ENCODE measurements at places on chromosomes 3 and 15.
A peak's percentile ranks its signal among the peaks of the same experiment; 100 is the strongest.

GRCh38 chr3:123832692-123833397, 51.3 kb downstream of the MYLK start:
- no peak for DNase-seq

DNA sequence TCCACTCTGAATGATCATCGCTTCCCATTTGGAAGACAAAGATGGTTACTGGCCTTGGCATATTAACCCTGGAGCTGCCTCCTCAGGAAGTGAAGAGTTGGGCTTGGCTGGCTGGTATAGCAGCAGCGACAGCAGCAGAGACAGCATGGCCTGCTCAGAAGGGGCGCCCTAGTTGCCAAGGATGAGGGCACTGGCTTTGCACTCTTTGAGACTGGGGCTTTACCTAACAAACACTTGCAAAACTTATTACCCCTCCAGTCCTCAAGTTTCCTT, 68.5 kb upstream of the RBP1 start:
- DNase-seq: no peak

- DNase-seq: no peak
These were observed 744 bp upstream of the ACKR4 start for GRCh38 chr3:132596326-132596725.

- no peak for DNase-seq
These were observed 91.5 kb downstream of the TBC1D2B start for GRCh38 chr15:77985931-77986480.

DNA sequence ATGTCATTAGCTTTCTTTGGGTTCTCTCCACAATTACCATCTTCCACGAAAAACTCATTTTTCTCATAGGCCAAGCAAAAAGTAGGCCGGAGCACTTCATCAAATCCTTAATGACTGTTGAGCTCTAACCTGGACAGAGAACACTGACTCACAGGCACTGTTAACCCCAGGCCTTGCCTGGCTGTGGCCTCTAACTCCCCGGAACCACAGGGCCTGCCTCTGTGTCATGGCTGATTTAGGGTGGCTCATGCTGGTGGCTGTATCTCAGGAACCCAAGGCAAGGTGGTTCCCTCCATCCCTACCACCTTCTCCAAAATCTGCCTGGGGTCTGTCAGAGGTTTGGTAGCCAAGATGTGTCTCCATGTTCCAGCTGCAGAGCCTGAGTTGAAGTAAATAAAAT, 3.6 kb downstream of the CRTAP start:
- DNase-seq: no peak

GRCh38 chr15:57367556-57367955, 8.7 kb upstream of the CGNL1 start:
- DNase-seq: no peak

GRCh38 chr3:37691213-37691830, 170.4 kb upstream of the CTDSPL start:
- no peak for DNase-seq

DNA sequence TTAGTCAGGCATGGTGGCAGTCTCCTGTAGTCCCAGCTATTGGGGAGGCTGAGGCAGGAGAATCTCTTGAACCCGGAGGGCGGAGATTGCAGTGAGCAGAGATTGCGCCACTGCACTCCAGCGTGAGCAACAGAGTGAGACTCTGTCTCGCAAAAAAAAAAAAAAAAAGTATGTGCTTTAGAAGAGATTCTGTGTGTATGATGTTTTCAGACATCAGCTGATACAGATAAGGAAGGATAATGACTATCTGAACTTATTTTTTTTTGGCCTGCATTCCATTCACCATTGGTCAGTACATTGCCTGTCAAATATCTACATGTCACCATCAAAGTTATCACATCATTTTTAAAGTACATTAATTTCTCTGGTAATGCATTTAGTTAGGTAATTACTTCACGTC, 17.4 kb downstream of the C3orf38 start:
- DNase-seq: no peak

DNA sequence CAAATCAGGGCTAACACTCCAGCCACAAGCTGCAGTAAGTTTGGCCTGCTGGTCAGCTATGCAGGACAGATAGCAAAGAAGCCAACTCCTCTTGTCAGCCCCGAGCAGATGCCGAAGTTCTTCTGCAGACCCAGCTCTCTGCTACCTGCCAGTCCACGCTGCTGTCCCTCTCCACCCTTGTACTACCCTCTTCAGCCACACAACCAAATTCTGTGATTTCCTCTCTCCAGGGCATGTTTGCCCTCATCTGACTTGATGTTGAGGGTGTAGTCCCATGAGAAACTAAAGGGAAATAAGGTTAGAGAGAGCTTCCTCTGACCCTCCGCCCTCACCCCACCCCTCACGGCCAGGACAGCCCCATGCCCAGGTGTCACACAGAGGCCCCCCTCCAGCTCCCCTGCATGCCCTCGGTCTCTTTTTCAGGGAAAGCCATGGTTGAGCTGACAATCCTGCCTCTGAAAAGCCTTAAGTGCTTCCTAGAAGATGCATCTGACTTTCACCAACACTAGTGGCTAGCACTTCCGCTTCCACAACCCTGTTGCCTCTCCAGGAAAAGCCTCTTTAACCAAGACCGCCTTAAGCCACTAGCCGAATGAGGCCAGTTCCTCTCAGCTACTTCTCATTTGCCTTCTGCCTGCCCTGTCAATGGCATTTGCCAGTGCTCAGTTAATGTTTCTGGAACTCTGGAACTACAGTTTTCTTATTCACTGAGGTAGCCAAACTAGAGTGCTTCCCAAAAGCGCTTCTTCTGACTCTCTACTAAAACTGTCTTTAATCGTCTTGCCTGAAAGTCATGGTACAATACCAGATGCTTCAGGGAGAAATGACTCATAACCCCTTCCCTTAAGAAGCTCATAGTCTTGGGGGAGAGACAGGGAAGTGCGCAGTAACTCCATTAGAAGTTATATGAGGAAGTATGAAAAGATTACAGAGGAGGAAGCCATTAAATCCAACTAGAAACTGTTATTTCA, 300.4 kb upstream of the STT3B start:
- no peak for DNase-seq

GRCh38 chr3:37852097-37852496, 9.6 kb upstream of the CTDSPL start:
- peak; percentile 53 for DNase-seq

DNA sequence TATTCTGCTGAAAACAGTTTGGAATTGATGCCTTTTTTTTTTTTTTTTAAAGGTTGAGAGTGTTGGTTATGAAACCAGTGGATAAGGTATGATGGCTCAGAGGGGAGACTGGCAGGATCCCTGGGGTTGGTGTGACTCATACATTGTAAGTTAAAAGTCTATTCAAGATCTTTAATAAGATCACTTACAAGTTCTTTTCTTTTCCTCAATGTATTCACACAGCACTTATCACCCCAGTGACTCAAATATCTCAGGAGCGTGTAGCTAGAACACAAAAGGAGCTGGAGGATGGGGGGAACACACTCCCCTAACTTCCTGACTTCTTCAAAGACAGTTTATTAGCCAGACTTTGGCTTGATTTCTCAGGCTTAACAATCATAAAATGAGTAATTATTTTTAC, 285.3 kb downstream of the SV2B start:
- peak; percentile 8 for DNase-seq

GRCh38 chr15:91884606-91885005, 31.1 kb downstream of the SLCO3A1 start:
- DNase-seq: no peak

- no peak for DNase-seq
These were observed 24.9 kb downstream of the CHAC1 start for GRCh38 chr15:40978141-40978540.

DNA sequence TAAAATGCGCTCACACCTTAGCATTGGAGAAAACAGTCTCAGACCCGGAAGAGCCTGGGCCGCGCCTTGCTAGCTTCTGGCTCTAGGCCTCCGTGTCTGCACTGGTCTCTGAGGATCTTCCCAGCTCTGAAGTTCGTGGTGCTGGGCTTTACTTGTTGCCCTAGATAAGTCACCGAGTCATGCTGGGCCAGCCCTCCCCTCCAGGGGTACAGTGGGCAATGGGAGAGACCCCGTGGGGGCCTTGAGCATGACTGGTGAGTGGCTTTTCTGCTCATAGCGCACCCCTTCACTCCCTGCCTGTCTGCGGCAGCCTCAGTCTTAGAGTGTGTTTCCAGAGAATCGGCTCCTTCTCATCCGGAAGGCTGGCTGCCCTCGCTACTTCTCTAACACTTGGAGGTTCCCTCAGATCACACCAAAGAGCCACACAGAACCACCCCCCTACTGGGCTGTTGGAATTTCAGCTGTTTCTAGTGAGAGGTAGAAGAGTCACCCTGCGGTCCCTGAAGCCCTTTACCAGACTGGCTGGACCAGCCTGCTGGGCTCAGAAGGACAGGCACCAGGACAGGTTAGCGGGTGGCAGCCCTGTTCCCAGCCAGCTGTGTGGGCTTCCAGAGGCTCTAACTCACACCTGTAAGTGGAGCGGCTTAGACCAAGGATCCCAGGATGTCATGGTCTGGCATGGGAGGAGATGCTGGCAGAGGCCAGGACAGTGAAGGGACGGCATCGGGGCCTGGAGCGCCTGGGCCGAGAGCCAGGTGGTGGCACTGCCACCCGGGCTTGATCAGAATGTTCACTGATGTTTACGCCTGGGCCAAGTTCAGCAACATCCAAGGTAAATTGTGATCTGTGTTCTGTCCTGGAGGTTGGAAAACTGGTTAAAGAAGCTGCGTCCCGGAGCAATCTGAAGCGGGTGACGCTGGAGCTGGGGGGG, 17.9 kb downstream of the ALDH1A3 start:
- no peak for DNase-seq

GRCh38 chr15:78085928-78086327, 6.4 kb upstream of the SH2D7 start:
- DNase-seq: peak; percentile 84

- DNase-seq: no peak
These were observed 12.6 kb downstream of the DUSP7 start for GRCh38 chr3:52043750-52044149.

- peak; percentile 79 for DNase-seq
These were observed 35.7 kb upstream of the ACTL6A start for GRCh38 chr3:179526989-179527391.

GRCh38 chr15:70064441-70064840, 33.3 kb downstream of the TLE3 start:
- no peak for DNase-seq

- DNase-seq: no peak
These were observed 694.3 kb downstream of the MCTP2 start for GRCh38 chr15:94925680-94926079.

- no peak for DNase-seq
These were observed 73.1 kb downstream of the WDR76 start for GRCh38 chr15:43899928-43900327.

GRCh38 chr3:24290596-24290995, 204.1 kb downstream of the THRB start:
- DNase-seq: peak; percentile 42

DNA sequence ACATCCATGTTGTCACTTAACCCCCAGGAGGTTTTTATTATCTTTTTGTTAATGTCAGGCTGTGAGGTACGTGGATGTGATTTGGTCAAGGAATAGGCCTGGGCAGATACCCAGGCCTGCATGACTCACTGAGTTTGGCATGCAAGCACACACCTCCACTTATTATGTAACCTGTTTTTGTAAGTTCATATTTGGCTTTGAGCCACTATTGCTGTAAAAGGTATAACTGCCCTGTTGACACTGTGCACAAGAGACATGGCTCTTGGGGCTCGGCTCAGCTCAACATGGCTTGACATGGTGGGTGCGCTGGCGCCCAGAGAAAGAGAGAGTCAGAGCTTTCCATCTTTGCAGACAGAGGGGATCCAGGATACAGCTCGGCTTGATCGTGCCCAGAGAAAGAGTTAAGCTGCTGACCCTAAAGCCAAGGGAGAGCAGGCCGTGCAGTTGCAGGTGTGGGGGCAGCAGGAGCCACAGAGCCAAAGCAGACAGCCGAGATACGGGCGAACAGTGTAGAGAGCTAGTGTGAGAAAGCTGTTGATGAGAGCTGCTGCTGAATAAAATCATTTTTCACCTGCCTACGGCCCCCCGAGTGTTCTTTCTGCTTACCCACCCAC, 67.9 kb upstream of the UNC13C start:
- no peak for DNase-seq

DNA sequence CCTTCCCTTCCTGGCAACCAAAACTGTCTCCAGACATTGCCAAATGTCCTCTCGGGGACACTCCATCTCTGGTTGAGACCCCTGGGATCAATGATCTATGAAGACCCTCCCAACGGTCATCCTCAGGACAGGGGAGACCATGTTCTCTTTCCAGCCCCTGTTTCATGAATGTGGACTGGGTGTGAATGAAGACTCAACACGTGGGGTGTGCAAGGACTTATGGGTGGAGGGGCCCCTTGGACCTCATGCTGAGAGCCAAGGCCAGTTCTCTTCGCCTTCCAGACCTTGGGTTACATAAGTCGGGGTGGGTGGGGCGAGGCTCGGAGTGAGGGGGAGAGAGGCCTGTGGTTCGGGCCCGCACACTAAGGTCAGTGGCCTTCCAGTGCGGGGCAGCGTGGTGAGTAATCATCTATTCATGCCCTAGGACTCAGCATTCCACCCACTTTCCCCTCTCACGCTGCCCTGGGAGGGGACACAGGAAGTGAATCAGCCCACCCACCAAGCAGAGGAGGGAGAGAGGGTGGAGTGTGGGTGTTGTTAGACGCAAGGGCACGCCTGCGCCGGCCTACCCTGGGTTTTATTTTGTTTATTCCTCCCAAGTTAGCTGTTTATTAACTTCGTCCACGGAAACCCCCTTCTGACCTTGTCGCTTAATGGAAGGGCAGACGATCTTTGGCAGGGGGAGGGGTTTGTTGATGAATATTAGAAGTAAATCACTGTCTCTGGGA, 6.7 kb downstream of the PAQR5 start:
- peak; percentile 89 for DNase-seq
